ENCODE measurements at places on chromosomes 6 and 20.
A peak's percentile ranks its signal among the peaks of the same experiment; 100 is the strongest.

GRCh38 chr6:135546680-135547418 is 49.3 kb upstream of the AHI1 start:
- DNase-seq: no peak

DNA sequence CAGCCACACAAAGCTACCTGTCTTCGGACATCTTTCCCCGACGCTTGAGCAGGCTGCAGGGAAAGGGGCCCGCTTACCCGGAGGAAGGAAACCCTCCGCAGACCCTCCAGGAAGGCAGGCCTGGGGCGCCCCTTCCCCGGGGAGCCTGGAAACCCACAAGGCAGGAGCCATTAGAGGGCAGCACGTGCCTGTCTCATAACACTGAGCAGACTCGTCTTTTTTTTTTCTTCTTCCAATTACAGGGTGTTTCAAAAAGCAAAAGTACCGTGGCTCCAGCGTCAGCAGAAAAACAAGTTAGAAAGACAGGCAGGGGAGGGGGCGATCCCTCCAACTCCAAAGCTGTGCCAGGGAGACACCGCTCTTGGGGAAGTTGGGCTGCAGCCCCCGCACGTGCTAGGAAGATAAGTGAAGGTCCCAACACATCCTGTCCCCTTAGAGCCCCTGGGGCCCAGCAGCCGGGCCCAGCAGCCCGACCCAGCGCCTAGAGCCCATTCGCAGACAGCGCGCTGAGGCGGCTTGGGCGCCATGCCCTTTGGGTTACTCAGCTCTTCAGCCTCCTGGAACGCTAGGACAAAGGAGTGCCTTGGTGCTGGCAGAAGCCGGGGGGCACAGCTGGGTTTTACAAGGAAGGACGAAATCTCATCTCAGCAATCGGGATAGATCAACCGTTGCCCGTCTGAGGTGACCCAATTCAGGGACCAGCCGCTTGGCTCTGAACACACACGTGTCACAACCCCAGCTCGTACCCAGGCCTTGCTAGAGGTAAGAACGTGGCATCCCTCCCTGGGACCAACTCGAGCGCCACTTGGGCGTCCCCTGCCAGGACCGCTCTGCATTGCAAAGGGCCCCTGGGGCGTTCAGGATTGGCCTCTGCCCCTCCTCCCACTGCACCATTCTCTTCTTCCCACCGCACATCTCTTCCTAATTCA is 136.3 kb downstream of the LY86 start:
- DNase-seq: peak; percentile 44

- no peak for DNase-seq
Measured at GRCh38 chr6:168887621-168888020, 366.0 kb downstream of the THBS2 start.

- no peak for DNase-seq
Measured at GRCh38 chr20:60316476-60317158, 358.4 kb downstream of the CDH26 start.

DNA sequence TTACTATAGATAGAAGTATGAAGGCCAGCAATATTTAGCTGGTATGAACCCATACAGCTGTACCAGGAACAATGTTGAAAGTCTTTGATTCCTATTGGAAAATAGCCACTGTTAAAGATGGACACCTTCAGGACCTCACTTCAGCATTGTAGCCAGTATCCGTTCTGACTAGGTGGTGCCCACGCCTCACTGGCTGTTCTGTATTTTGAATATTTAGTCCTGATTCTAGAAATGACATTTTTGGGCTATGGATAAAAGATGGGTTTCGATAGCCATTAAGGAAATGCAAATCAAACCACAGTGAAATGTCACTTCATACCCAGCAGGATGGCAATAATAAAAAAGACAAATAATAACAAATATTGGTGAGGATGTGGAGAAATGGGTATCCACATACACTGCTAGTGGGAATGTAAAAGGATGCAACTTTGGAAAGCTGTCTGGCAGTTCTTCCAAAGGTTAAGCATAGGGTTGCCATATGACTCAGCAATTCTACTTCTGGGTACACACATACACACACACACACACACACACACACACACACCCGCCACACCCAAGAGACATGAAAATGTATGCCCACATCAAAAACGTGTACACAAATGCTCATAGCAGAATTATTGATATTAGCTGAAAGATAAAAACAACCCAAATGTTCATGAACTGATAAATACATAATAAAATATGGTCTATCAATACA is 56.8 kb downstream of the UTRN start:
- no peak for DNase-seq

DNA sequence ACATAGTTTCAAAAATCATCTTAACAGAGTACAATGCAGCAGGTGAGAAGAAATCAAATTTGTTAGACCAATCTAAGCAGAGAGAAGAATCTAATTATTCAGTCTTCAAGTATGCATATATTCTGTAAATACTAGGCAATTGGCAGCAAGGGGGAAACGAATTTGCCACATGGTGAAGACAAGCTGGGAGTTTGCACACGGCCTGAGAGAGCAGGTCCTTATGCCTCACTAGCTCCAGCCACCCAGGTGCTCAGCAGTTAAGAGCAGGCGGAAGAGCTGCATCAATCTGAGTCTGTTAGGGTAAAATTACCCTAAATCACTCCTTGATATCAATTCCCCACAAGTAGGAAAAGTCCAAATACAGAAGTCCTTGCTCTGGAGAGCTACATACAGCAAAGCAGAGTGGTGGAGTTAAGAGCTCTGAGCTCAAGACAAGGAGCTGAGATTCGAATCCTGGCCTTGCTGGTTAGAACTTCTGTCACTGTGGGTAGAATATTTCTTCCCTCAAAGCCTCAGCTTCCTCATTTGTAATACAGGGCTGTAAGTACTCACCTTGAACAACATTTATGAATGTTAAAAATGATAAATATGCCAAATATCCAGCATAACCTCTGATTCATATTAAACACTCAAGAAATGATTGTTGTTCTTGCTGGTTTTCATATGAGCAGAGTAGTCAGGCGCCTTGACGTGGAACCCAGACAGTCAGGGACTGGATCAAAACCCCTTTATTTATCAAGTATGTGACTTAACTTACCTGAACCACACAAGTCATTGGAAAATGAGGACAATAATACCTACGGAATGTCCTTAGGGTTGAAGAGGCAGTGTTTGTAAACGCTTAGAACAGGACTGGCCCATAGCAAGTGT is 444.2 kb downstream of the CDH26 start:
- DNase-seq: no peak

DNA sequence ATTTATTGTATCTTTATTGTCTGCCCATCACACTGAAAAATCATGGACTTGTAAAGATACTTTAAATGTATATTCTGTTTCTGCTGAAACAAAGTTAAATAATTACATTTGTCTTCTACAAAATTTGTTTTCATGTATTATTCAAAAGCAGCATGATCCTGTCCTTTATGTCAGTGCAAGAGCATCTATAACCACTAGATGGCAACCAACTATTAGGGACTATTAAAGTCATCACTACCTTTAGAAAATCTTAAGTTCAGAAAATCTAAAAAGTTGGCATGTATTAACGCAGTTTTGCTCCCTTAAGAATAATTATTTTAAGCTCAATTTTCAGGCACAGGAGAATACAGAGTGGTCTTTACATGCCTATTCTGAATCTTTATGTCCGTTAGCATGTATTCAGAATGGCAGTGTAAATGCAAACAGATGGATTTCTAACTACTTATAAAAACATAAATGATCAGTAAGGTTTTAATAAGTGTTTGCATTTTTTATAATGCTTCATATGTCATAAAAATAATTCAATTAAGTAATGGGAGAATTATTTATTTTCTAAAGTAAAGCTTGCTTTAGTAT is 17.8 kb downstream of the TMEM30A start:
- DNase-seq: peak; percentile 32

GRCh38 chr6:46972531-46972930 is 50.8 kb upstream of the ADGRF5 start:
- DNase-seq: no peak

GRCh38 chr20:52402514-52402913 is 210.9 kb upstream of the ZFP64 start:
- DNase-seq: no peak

- DNase-seq: no peak
Measured at GRCh38 chr6:129031051-129031599, 148.2 kb downstream of the LAMA2 start.

DNA sequence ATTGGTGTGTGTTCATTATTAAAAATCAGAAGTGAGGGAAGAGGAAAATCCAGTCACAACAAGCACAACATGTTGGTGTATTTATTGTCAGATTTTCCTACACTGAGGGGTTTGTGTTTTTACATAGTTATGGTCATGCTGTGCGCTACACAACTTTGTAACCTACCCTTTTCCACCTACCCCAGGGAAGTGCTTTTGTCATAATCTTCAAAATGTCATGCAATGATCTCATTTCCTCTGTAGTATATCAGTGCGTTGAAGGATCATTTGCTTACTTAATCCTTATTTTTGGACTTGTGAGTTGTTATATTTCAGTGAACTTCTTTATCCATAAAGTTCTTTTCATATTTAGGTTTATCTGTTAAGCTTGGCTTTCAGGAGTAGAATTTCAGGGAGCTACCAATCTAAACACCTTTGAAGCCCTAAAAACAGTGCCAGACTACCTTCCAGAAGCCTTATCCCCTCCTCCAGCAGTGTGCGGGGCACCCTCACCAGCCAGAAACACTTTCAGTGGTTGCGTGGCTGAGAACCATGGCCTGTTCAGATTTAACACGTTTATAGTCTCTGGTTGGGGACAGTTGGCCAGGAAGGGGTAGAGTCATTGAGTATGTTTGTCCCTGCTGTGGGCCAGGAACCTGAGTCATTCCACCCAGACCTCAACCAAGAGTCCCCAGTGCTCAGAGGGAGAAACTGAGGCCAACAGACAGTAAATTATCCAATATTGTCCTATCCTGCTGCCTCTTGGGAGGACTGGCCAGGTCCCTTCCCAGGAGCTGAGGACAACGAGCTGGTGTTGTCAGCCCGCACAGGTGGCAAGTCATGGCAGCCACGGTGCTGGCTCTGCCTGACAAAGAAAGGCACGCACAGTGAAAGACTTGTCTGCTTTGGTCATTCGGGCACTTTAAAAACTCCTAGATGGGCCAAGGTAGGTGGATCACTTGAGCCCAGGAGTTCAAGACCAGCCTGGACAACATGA is 40.3 kb downstream of the STK35 start:
- no peak for DNase-seq

- DNase-seq: peak; percentile 66
Measured at GRCh38 chr6:31396422-31397152, 6.8 kb upstream of the MICA start.

- DNase-seq: no peak
Measured at GRCh38 chr6:39576556-39577303, 148.5 kb downstream of the KIF6 start.

DNA sequence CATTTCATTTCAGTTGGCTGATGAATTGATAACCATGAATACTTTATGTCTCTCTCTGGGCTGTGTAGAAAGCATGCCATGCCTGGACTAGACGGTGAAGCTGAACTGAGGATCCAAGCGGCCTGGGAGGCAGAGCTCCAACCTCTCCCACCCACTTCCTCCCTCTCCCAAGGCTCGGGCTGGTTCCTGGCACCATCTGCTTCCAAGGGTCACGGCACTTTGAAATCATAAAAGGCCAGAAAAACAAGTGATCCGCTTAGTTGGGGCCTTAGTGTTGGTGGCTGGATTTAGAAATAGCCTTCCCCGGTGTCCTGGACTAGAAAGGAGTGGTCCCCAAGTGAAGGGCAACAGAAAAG is 202.4 kb upstream of the PMEPA1 start:
- DNase-seq: no peak

- no peak for DNase-seq
Measured at GRCh38 chr6:144362042-144363018, 77.2 kb downstream of the UTRN start.

GRCh38 chr20:3706774-3707507 is 5.5 kb downstream of the SIGLEC1 start:
- no peak for DNase-seq

- DNase-seq: no peak
Measured at GRCh38 chr6:136790411-136791295, 1.6 kb downstream of the MAP3K5 start.

DNA sequence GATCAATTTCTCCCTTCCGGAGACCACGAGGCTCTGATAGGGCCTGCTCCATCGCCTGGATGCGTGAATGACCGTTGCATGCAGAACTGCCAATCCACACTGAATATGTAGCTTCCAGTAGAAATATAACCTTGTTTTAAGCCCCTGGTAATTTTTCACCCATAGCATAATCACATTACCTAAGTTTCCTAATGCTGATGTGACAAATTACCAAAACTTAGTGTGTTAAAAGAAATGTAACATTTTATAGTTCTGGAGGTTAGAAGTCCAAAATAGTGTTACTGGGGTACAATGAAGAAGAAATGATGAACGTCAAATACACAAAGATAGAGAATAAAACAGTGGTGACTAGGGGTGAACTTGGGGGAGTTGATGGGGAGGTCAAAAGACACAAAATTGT is 22.0 kb upstream of the SIRPD start:
- DNase-seq: no peak

DNA sequence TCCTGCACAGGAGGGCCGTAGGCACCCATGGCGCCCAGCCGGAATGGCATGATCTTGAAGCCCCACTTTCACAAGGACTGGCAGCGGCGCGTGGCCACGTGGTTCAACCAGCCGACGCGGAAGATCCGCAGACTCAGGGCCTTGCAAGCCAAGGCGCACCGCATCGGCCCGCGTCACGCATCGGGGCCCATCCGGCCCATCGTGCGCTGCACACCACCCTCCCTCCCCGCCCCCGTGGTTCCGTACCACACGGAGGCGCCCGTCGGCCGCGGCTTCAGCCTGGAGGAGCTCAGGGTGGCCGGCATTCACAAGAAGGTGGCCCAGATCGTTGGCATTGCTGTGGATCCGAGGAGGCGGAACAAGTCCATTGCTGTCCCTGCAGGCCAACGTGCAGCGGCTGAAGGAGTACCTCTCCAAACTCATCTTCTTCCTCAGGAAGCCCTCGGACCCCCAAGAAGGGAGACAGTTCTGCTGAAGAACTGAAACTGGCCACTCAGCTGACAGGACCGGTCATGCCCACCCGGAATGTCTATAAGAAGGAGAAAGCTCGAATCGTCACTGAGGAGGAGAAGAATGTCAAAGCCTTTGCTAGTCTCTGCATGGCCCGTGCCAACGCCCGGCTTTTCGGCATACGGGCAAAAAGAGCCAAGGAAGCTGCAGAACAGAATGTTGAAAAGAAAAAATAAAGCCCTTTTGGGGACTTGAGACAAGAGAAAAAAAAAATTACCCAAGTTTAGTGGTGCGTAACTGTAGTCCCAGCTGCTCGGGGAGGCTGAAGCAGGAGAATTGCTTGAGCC is 9.9 kb upstream of the NCOA5 start:
- DNase-seq: no peak

DNA sequence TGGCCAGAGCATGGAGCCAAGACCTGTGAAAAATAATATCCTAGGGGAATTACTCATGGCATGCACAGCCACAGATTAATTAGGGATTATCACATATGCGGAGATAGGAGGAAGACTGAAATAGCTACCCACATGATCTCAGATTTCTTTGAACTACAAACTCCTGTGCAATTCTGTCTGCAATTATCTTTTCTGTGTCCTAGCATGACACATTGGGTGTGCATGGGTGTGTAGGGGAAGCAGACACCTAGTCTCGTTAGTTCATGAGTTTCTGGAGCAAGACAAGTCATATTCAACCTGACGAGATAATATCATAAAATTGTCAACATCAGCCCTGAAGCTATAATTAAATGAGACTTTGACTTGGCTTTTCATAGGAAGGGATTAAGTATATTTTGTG is 3.6 kb upstream of the SLC17A4 start:
- DNase-seq: no peak

Data from A549 (cell line).